Stimulated activated CD4-positive, alpha-beta T cell treated with anti-CD3 and anti-CD28 coated beads, Interleukin-2, amount 100 ng/mL, for 4 hours (primary cell): ENCODE measurements at places on chromosomes 12 and 14.

GRCh38 chr12:12734054-12734453 lies 16.9 kb downstream of the CDKN1B start:
- DNase-seq: no peak

DNA sequence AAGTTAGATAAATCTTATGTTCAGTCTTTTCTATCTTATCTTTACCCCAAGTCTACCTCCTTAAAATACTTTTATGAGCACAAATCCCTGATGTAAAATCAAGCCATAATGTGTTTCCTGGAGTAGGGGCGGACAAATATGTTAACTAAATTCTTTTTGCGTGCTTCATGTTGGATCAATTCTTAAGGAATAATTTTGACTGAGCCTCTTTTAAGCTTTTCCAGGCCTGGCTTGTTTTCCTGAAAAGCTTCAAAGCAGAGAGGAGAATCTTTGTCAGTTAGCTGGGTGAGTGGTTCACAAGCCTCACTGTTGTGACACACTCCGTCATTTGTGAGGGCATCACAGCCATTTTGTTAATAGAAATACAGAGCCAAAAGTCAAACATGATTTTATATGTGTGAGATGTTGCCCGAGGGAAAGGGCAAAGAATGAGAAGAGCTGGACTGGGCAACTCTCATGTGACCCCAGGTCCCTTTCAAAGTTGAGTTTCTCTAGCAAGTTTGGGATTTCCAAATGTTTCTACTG lies 468.9 kb downstream of the RGS6 start:
- no peak for DNase-seq

- DNase-seq: peak; percentile 6
These were observed 33.2 kb downstream of the ZNF664 start for GRCh38 chr12:124006085-124006845.

GRCh38 chr12:110934093-110934852 lies 13.9 kb upstream of the MYL2 start:
- no peak for DNase-seq

DNA sequence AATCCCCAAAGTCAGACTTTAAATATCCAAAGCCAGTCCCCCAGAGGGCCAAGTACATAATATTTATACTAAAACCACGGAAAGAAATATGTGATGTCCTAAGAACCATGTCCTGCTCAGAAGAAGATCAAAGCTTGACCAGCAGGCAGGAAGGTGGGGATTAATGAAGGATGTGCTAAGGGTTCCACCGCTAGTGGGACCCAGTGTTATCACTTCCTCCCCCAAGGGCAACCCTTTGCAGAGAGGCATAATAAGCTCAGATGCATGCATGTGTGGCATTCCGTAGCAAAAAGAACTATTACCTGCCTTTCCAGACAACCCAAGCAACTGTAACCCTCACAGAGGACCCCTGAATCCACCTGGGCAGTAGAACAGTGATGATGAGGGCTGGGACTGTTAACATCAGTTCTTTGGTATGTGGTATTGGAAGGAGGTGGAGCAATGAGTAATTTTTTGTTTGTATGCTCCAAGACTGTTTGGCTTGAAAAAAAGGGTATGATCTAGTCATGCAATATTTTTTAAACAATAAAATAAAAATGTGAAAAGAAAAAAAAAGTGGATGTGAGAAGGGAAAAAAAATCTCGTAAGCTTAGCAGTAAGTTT lies 71.7 kb upstream of the ETV6 start:
- no peak for DNase-seq

GRCh38 chr12:52145228-52146088 lies 46.4 kb downstream of the KRT80 start:
- DNase-seq: no peak
